ENCODE measurements at places on chromosomes 11 and 22. TPM values are rescaled to one million over a fixed set of nuclear protein-coding genes. Genes with fewer than 3 reads are reported as not detected.
A peak's percentile ranks its signal among the peaks of the same experiment; 100 is the strongest.

DNA sequence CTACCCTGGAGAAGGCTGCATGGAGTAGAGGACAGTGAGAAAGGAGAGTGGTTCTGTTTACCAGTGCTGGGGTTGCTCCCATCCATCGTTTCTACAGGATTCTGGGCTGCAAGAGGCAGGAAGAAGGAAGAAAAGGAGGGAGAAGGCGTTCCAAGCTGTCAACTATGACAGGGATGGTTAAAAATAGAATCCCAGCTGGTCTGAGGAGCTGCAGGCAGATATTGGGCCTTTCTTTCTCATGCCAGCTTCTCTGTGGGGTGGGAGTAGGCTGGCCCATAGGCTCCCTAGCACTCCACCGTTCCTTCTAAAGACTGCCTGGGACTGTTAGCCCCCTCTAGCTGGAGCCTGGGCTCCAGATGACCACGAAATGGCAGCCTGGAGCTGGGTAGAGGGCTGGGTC is 13.6 kb downstream of the CCKBR start:
- H3K27ac ChIP-seq = no peak overlapping the region
- no peak overlapping the region for H3K4me3 ChIP-seq
- H3K36me3 ChIP-seq = no peaks in the 10 kb centered on the region

- no peak overlapping the region for H3K4me3 ChIP-seq
- no peaks in the 10 kb centered on the region for H3K36me3 ChIP-seq
- H3K27ac ChIP-seq = no peak overlapping the region
- no peaks in the 10 kb centered on the region for H3K27me3 ChIP-seq
- no peaks in the 10 kb centered on the region for H3K4me1 ChIP-seq
Observed at GRCh38 chr22:38989466-38989865, 7.3 kb downstream of the APOBEC3B start.

DNA sequence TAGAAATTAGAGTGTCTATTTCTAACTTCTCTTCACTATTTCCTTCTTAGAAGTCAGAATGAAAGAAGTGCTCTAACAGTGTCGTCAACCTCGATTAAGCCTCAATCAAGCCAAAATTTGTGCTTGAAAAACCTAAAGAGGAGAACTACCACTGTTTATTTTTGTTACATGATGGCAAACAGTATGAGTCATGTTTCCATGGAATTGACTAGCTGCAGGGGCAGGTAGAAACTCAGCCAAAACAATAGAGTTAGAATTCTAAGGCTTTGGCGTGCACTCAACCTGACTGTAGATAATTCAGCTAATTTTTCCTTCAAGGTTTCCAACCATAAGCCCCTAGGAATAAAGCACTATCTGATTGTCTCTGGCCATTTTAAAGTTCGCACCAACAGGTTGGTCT is 415.9 kb downstream of the ETS1 start:
- no peaks in the 10 kb centered on the region for H3K4me1 ChIP-seq
- H3K4me3 ChIP-seq = no peak overlapping the region
- DNase-seq = no peak
- no peaks in the 10 kb centered on the region for H3K27me3 ChIP-seq

DNA sequence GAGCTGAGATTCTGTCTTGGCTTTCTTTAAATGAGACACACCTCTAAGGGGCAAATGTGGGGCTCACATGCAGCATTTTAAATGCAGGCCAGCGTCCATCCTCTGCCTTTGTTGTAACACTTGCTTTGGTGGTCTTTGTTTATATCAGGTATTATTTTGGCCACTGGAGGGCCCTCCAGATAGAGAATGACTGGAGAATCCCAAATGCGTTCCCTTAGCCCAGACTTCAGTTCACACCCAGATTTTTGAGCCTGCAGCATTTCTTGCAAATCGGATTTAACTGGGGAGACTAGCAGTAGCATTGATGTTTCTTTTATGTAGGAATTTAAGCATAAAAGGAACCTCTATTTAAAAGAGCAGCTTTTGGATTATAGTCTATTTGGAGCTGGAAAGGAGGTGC is 200.2 kb upstream of the SORL1-AS1 start:
- H3K27ac ChIP-seq = peak overlapping the region; percentile 95
- no peaks in the 10 kb centered on the region for H3K36me3 ChIP-seq

GRCh38 chr22:37020192-37020479 is 594 bp downstream of the MPST start:
- H3K27ac ChIP-seq = peak overlapping the region; percentile 89
- peaks cover 36% of the 10 kb centered on the region for H3K4me1 ChIP-seq
- no peaks in the 10 kb centered on the region for H3K27me3 ChIP-seq
- H3K4me3 ChIP-seq = peak overlapping the region; percentile 99

- no peak for DNase-seq
- H3K27me3 ChIP-seq = no peaks in the 10 kb centered on the region
- H3K27ac ChIP-seq = no peak overlapping the region
- no peak overlapping the region for H3K4me3 ChIP-seq
- no peaks in the 10 kb centered on the region for H3K36me3 ChIP-seq
Observed at GRCh38 chr11:84384731-84385130, 1098.6 kb upstream of the CCDC90B start.

GRCh38 chr11:75516886-75517285 is 8.9 kb downstream of the GDPD5 start:
- DNase-seq = no peak
- no peaks in the 10 kb centered on the region for H3K4me1 ChIP-seq
- H3K27ac ChIP-seq = no peak overlapping the region
- H3K4me3 ChIP-seq = no peak overlapping the region
- H3K27me3 ChIP-seq = no peaks in the 10 kb centered on the region

GRCh38 chr11:92954003-92954402 is 15.4 kb upstream of the MTNR1B start:
- no peaks in the 10 kb centered on the region for H3K4me1 ChIP-seq
- no peaks in the 10 kb centered on the region for H3K36me3 ChIP-seq
- H3K4me3 ChIP-seq = no peak overlapping the region
- DNase-seq = no peak
- H3K27me3 ChIP-seq = no peaks in the 10 kb centered on the region

- DNase-seq = no peak
- H3K4me1 ChIP-seq = no peaks in the 10 kb centered on the region
- no peak overlapping the region for H3K4me3 ChIP-seq
- no peaks in the 10 kb centered on the region for H3K27me3 ChIP-seq
Observed at GRCh38 chr11:93648158-93648557, 13.3 kb upstream of the CEP295 start.

The TRIM22 gene
- polyA plus RNA-seq = 106 TPM

The LPXN gene
- polyA plus RNA-seq = 12.0 TPM

The OSM gene
- 0.60 TPM for polyA plus RNA-seq

The SCGB1D2 gene
- polyA plus RNA-seq = not detected

The SAA2 gene
- polyA plus RNA-seq = 69.2 TPM

The SMTNL1 gene
- polyA plus RNA-seq = not detected

The IFITM10 gene
- not detected for polyA plus RNA-seq

The FGF19 gene
- polyA plus RNA-seq = not detected
